ENCODE measurements at places on chromosomes 12 and 14. TPM values are rescaled to one million over a fixed set of nuclear protein-coding genes. Genes with fewer than 3 reads are reported as not detected.

GRCh38 chr12:96364092-96364700 lies 36.0 kb downstream of the CDK17 start:
- no peak for DNase-seq

DNA sequence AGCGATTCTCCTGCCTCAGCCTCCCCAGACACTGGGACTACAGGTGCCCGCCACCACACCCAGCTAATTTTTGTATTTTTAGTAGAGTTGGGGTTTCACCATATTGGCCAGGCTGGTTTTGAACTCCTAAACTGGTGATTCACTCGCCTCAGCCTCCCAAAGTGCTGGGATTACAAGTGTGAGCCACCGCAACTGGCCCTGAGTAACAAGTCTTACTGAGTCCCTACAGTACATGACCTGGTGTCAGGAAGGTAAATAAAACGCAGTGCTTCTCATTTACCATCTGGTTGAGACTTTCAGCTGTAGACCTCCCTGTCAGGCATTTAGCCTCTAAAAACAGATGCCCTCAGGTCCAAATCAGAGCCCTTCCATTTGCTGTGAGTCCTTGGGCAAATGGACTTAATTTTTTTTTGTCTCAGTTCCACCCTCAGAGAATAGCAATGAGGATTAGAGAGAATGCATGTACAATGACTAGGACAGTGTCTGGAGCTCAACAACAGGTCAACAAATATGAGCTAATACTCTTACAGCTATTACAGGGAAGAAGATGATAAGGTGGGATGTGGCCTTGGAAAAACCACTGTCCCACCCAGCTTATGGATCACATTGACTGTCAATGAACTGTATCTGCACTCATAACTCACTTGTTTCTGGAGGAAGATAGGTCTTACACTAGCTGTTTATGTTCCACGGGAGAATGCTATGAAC lies 70.5 kb downstream of the PHLDA1 start:
- DNase-seq, result no peak

DNA sequence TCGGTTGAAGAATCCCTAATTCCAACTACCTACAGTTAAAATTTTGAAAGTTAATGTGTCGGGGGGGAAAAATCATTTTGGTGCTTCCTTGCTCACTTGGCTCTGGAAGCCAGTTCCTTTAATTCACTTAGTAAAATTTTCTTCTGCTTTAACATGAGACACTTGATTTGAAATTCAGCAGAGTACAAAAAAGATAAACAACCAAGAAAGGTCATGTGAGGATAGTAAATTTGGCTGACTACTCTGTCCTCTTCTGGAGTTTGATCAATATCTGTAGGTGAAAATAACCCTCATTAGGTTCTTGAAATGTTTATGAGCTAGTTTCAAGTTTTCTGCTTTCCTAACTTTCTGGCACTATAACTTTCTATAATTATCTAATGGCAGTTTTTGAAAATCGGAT lies 43.4 kb downstream of the KCNJ8 start:
- no peak for DNase-seq

The ZNF84 gene
- polyA plus RNA-seq, result 80.8 TPM
